ENCODE measurements at places on chromosomes 7 and 10.
A peak's percentile ranks its signal among the peaks of the same experiment; 100 is the strongest.

- DNase-seq: peak; percentile 65
Measured at GRCh38 chr7:102044984-102045673, 227.7 kb downstream of the CUX1 start.

- DNase-seq: no peak
Measured at GRCh38 chr10:62866941-62867340, 50.8 kb upstream of the EGR2 start.

- DNase-seq: no peak
Measured at GRCh38 chr10:121375172-121375571, 223.1 kb downstream of the FGFR2 start.

DNA sequence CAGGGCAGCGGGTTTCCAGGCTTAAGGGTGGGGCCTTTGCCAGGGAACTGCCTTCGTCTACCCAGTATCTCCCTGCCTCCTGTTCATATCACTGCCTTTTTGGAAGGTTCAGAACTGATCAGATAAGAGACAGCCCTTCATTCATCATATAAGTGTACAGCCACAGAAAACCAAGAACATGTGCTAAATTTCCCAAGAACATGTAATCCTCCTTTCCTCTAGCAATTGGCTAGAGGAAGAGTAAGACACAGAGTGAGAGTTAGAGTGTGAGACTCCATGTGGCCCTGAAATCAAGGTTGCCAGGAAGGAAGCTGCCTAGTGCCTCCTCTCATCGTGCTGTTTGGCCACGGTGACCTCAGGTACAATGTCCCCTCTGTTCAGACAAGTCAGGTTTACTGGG is 770.9 kb downstream of the TNS3 start:
- no peak for DNase-seq

GRCh38 chr10:119595134-119595675 is 1.6 kb downstream of the TIAL1 start:
- no peak for DNase-seq

GRCh38 chr7:111162692-111163091 is 71.8 kb downstream of the LRRN3 start:
- DNase-seq: no peak

DNA sequence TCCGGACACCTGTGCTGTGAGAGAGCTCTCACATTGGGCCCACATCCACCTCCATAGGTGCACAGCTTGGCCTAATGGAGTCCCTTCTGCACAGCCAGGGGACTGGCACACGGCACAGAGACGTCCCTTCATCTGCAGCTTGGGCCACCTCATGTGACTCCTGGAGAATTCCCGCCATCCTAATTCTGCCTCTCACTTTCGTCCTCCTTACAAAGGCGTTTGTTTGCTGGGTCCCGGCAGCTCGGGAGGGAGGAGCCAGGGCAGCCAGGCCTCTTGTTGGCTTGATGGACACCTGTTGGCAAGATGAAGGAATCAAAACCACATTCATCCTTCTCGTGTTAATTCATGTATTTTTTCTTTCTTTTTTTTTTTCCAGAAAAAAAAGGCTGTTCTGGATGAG is 30.7 kb upstream of the TTYH3 start:
- DNase-seq: no peak

DNA sequence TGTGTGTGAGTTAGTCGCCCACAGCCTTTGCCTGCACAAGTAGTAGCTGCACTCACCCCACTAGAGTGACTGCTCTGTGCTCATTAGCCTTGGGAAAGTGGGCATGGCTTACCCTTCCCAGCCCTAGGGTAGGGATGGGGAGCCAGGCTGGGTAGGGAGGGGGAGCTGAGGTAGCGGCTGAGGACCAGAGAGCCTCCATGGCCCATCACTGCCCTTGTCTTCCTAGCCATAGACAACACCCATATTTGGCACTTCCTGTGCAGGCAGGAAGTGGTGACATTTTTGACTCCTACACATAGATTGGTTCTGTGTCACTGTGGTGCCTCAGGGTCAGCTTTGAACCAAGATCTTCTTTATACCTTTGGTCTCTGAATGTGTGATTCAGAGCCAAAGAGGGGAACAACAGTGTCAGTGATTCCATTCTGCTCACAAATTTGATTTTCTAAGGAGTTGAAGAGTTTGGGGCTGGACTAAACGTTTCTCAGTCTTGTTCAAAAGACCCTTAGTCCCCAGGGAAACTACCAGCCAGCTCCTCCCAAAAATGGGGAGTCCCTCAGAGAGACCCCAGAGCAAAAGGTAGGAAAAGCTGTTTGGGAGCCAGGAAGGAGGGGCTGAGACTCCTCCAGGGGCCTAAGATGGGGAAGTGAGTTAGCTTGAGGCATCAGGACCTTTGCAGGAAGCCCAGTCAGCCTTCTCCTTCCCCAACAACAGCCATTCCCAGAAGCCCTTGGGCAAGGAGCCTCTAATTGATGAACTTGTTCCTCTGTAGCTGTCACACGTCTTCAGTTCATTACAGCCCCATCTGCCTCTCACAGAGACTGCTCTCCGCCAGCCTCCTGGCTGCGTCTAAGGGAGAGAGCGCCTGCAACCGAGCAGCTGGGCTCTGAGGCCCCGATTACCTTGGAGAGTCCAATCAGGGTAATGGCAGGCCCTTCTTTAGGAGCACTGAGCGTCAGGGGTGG is 135.0 kb downstream of the CDH23 start:
- no peak for DNase-seq

GRCh38 chr7:40483630-40484029 is 348.8 kb downstream of the SUGCT start:
- no peak for DNase-seq

DNA sequence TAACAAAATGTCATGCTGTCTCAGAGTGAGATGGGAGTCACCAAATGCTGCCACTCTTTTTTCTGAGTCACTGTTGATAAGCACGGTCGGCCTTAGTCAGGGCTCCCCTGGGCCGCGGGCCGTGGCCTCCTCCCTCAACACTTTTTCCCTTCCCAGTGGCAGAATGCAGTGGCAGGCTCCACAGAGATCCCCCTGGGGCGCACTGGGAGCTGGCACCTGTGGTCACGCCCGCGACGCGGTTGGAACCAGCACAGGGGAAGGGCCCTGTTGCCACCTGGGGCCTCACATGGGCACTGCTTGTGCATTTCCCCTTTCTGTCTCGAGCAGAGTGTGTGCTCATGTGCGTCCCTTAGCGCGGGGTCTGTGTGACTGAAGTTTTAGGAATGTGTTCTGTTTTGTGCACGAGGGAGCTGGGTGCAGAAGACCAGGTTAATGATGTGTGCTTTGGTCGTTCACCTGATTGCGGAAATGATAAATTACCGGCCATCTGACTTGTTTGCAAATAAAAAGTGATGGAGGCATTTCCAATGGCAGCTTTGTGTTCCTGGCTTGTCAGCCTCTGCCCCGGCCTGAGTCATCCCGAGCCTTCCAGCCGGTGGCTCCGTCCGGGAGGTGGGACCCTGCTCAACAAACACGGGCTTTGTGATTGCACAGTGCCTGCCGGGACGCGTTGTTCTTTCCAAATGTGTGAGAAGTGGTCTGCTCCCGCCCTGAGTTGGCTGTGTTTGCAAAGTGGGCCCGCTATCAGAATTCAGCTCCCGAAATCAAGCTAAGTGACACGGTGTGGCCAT is 100.7 kb downstream of the NKX6-2 start:
- DNase-seq: peak; percentile 20

DNA sequence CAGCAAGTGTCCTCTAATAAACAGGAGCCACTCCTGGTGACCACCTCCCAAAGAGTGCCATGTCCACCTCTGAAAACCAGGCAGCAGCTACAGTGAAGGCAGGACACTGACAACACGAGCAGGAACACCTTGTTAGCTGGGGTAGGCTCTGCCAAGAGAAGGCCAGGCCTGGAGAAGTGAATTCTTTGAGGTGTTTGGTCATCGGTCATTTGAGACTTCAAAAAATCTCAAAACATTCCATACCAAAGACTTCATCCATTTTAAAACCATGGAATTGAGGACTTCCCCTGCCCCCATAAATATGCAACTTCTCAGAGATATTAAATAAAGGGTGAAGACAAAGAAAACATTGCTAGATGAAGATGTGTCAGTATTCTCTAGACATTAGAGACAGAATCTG is 28.4 kb upstream of the OPALIN start:
- no peak for DNase-seq

DNA sequence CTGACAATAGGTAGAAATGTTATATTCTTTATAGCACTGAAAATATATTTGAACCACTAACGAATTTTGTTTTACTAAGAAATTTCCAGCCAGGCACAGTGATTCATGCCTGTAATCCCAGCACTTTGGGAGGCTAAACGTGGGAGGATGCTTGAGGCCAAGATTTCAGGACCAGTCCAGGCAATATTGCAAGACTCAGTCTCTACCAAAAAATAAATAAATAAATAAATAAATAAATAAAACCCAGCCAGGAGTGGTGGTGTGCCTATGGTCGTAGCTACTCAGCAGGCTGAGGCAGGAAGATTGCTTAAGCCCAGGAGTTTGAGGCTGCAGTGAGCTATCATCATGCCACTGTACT is 39.8 kb downstream of the PIP4K2A start:
- DNase-seq: no peak

GRCh38 chr10:124289851-124290795 is 128.6 kb downstream of the OAT start:
- peak; percentile 27 for DNase-seq

GRCh38 chr10:124917428-124918190 is 24.3 kb upstream of the ZRANB1 start:
- DNase-seq: peak; percentile 36

DNA sequence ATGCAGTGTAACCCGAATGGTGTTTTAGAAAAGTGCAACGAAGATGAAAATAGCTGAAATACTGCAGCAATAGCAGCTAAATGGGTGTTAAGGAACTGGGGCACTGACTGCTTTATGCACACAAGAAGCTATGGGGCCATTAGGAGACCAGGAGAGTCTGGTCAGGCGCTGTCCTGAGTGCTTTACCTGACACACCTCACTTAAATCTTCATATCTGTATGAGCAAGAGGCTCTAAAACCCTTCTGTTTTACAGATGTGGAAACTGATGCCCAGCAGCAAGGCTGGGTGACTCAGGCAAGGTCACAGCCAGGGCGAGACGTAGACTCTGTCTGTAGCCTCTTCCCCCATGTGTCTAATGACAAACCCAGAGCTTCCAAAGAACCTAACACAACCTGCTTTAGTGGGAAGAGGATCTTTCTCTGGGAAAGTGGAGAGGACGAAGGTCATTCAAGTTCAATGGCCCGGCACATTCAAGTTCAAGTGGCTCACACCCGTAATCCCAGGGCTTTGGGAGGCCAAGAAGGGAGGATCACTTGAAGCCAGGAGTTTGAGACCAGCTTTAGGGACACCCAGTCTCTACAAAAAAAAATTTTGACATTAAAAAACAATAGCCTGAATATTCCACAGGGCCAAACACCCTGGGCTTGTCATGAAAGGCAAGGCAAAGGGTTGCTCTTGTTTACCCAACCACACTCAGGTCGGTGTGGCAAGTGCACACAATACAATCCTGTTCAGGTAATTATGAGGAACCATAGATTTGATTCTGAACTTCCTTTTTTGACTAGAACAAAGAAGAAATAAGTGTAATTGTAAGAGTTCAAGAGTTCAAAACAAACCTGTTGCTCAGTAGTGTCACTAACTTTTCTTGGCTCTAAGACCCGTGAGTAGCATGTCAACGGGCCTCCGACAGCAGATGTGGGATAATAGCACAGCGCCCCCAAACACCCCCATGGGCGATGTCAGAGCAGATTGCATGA is 53.7 kb upstream of the KLF6 start:
- no peak for DNase-seq

DNA sequence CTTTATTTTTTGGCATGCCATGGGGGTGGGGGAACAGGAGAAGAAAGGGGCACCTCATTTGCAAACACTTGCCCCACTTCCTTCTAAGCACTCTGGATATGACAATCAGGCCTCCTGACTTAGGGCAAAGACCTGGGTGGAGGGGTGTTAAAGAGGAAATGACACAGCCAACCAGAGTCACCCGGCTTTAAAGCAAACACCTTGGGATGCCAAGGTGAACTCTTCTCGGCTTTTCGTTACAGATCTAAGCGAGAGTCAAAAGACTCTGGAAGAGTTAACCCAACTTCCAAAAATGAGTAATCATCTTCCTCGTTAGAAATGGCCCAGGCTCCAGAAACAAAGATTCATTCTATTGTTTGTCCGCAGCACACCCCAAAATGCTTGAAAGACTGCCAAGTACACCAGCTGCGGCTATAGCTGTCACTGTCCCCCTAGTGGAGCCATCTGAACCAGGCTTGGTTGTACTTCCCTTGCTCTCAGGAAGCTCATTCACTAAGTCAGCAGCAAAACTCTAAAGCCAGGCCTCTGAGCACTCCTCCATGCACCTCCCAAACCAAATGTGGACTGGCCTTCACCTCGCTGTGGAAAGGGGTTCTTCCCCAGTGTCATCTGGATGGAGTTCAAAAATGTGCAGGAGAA is 24.8 kb downstream of the FAM53B start:
- peak; percentile 60 for DNase-seq

- no peak for DNase-seq
Measured at GRCh38 chr7:45660201-45660900, 86.2 kb downstream of the ADCY1 start.

- DNase-seq: no peak
Measured at GRCh38 chr10:31940839-31941653, 12.4 kb upstream of the ARHGAP12 start.

GRCh38 chr7:123026251-123026650 is 30.8 kb upstream of the TAS2R16 start:
- no peak for DNase-seq

DNA sequence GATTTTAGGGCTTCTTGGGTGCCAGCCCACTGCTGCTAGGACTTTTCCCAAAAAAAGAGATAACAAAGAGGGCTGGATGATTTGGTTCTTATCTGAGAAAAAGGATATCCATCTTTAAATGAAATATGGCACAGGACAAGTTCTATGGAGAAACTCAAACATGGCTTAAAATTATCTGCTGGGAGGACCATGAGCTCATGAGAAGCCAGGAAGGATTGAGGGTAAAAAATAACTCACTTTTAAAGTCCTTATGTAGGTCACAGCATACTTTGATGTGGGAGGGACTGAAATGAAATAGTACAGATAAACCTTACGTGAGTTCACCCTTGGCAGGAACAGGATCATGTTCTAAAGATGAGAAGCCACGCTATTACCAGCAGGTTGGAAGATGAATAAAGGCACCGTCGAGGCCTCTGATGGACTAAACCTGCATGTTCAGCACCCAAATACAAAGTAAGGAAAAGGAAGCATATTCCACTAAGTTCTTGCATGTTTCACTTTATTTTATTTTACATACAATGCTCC is 369.2 kb upstream of the KLF6 start:
- DNase-seq: no peak

GRCh38 chr10:133308421-133309099 is at the start of the genes TUBGCP2 and ZNF511:
Gene TUBGCP2, minus strand, starts transcription at chr10:133308872. Its CDS starts 5,931 bp downstream, at chr10:133302941.
Gene ZNF511, plus strand, starts transcription at chr10:133308914. Its CDS starts 30 bp downstream, at chr10:133308944.
- peak; percentile 89 for DNase-seq

GRCh38 chr7:92629779-92630178 is 39.6 kb upstream of the FAM133B start:
- no peak for DNase-seq

DNA sequence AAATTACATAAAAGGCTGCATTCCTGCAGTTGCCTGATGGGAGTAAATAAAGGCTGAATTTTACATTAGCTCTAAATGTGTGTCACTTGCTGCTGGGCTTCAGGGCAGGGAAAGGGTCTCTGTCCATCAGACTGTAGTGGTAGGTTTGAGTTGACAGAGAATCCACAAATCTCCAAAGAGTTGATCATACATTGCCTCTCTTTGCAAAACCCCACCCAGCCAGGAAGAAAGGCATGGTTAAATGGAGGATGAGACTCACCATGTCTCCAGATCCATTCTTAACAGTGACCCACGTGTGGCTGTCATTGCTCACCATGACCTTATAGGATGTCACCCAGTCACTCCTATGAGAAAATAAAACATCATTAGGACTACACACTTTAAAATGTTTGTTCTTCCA is 92.8 kb downstream of the CPXM2 start:
- DNase-seq: no peak

- no peak for DNase-seq
Measured at GRCh38 chr7:88147341-88147740, 72.5 kb downstream of the SRI start.

Measured in left ventricle myocardium inferior (tissue), 1 donor.